ENCODE measurements at places on chromosomes 3 and 15. TPM values are rescaled to one million over a fixed set of nuclear protein-coding genes. Genes with fewer than 3 reads are reported as not detected.

GRCh38 chr15:63994073-63994600 is 52.1 kb downstream of the DAPK2 start:
- DNase-seq, result no peak

DNA sequence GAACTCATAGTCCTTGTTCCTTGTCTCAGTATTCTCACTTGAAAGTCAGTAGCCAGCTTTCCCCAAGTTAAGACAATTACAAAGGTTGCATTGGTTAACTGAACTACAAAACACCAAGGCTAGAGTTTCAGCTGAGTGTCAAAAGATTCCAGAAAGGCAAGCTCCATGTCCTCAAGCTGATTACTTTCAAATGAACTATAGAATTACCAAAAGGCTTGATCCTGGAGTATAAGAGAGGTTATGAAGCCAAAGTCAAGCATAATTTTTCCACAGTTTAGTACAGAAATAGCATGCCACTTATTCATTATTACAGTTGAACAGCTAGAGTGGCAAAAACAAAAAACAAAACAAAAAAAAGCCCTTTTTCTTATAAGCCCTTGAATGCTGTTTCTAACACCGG is 51.9 kb downstream of the ZBTB20 start:
- DNase-seq, result no peak

DNA sequence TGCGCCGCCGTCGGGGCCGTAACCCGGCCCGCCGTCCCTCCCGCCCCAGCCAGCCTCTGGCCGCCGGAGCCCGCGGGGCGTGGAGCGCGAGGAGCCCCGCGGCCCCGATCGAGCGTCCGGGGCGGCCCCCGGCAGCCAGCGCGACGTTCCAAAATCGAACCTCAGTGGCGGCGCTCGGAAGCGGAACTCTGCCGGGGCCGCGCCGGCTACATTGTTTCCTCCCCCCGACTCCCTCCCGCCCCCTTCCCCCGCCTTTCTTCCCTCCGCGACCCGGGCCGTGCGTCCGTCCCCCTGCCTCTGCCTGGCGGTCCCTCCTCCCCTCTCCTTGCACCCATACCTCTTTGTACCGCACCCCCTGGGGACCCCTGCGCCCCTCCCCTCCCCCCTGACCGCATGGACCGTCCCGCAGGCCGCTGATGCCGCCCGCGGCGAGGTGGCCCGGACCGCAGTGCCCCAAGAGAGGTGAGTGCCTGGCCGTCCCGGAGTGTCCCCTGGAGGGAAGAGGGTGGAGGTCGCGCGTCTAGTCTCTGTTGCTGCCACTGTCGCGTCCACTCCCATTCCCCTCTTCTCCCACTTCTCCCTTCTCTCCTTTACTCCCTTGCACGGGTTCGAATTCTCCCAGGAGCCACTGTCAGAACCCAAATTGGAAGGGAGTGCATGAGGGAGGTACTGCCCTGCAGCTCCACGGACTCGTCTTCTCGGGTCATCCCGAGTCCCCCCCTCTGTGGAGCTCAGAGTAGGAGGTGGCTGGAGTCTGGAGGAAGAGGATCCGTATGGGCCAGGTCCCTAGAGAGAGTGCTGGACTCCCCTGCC is 585 bp downstream of the CSK start:
- no peak for DNase-seq

PRR23E gene
- total RNA-seq, result not detected

TYRO3 gene
- total RNA-seq, result 81.2 TPM

- peak; percentile 21 for DNase-seq
Measured at GRCh38 chr3:104672331-104672730, 694.4 kb upstream of the ALCAM start.

DNA sequence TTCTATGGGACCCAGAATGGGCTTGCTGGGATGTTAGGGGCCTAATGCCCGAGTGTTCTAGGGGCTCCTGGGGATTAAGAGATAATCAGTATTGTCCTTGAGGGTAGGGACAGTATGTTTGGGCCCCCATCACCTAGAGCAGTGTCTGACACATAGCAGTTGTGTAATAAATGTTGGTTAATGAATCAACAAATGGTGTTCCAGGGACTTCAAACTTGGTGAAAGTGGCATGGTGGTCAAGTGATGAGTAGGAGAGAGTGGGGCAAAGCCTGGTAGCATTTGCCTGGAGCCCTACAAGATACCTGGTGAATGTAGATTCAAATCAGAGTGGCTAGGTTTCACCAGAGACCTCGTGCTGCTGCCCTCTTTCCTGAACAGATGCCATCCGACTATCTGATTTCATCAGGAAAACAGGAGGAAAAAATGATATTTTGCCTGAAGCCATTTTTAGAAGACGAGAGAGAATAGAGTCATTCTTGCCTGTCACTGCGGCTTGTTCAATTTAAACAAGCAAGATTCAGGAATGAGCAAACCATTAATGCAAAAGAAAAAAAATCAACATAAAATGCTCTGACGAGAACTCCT is 117.3 kb downstream of the RPL22L1 start:
- peak; percentile 30 for DNase-seq

GRCh38 chr3:144109944-144110343 is 138.3 kb downstream of the DIPK2A start:
- peak; percentile 65 for DNase-seq

DUOXA2 gene
- total RNA-seq, result not detected

DNA sequence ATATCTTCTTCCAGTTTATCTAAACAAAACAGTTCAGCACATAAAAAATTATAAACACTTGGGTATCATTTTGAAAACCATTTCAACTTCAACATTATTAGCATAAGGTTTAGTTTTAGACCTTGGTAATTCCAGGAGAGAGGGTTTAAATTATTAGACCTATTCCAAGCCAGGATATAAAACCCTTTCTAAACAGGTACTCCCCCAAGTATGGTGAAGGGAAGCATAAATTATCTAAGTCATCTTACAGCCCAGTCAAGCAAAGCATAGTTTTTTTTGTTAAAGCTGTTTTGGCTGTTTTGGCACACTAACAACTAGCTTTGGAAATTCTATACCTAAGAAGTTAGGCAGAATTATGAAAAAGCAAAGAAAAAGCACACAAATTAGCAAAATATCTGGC is 87.3 kb downstream of the FBN1 start:
- DNase-seq, result no peak

GRCh38 chr3:84960581-84960980 is 1.8 kb downstream of the CADM2 start:
- DNase-seq, result no peak
